Type B pancreatic cell (in vitro differentiated cells): ENCODE measurements at places on chromosomes 7 and 10. TPM values are rescaled to one million over a fixed set of nuclear protein-coding genes. Genes with fewer than 3 reads are reported as not detected.
A peak's percentile ranks its signal among the peaks of the same experiment; 100 is the strongest.

The ARMC3 gene
- 2.0 and 10.4 TPM in 2 replicates for total RNA-seq

DNA sequence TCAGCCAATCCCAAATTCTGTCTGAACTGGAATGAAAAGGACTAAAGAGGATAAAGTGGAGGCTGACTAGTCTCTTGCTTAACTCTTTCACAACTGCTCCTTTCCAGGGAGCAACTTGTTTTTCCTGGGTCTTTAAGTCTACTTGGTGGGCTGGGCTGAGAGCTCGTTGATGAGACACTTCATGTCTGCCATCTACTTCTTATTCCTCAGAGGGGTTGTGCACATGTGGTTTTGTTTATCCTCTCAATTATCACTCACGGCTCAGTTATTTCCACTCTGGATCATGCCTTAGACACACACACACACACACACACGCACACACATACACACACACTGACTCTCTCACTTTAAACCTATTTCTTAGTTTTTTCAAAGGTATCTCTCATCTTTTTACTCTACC lies 298.6 kb upstream of the MTPN start:
- H3K27me3 ChIP-seq: no peaks in the 10 kb centered on the region
- peaks cover 24% of the 10 kb centered on the region for H3K4me1 ChIP-seq
- no peak overlapping the region for H3K4me3 ChIP-seq

GRCh38 chr7:90982228-90982627 lies 282.0 kb upstream of the FZD1 start:
- no peaks in the 10 kb centered on the region for H3K27me3 ChIP-seq
- DNase-seq: no peak
- H3K27ac ChIP-seq: no peak overlapping the region
- H3K4me1 ChIP-seq: no peaks in the 10 kb centered on the region
- peaks cover 29% of the 10 kb centered on the region for H3K36me3 ChIP-seq
- no peak overlapping the region for H3K4me3 ChIP-seq

The NUTM2E gene
- total RNA-seq: 0.86 and 1.7 TPM in 2 replicates

DNA sequence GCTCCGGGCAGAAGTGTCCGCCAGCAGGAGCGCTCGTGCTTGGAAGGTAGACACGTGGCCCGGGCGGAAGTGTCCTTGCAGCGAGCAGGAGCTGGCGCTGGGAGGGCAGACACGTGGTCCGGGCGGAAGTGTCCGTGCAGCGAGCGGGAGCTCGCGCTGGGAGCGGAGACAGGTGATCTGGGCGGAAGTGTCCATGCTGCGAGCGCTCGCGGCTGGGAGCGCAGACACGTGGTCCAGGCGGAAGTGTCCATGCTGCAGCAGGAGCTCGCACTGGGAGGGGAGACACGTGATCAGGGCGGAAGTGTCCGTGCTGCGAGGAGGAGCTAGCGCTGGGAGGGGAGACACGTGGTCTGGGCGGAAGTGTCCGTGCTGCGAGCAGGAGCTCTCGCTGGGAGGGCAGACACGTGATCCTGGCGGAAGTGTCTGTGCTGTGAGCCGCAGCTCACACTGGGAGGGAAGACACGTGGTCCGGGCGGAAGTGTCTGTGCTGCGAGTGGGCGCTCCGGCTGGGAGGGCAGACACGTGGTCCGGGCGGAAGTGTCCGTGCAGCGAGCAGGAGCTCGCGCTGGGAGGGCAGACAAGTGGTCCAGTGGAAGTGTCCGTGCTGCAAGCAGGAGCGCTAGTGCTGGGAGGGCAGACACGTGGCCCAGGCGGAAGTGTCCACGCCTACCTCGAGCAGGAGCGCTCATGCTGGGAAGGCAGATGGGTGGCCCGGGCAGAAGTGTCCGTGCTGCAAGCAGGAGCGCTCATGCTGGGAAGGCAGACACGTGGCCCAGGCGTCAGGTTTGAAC lies 41.1 kb upstream of the PRKAR1B start:
- no peaks in the 10 kb centered on the region for H3K27me3 ChIP-seq
- H3K4me3 ChIP-seq: no peak overlapping the region
- H3K36me3 ChIP-seq: peaks cover 25% of the 10 kb centered on the region
- no peak for DNase-seq
- peak overlapping the region; percentile 34 for H3K27ac ChIP-seq

The LIPJ gene
- 0.12 and 0.29 TPM in 2 replicates for total RNA-seq

GRCh38 chr10:78553792-78554191 lies 515.0 kb upstream of the ZMIZ1 start:
- H3K27ac ChIP-seq: no peak overlapping the region
- H3K4me3 ChIP-seq: no peak overlapping the region
- no peak for DNase-seq
- peaks cover 4% of the 10 kb centered on the region for H3K27me3 ChIP-seq

The PNLIPRP1 gene
- not detected in 2 replicates for total RNA-seq

- H3K4me3 ChIP-seq: peak overlapping the region; percentile 17
- H3K36me3 ChIP-seq: no peaks in the 10 kb centered on the region
- peak overlapping the region; percentile 17 for H3K27ac ChIP-seq
- H3K4me1 ChIP-seq: peaks cover 8% of the 10 kb centered on the region
- no peaks in the 10 kb centered on the region for H3K27me3 ChIP-seq
Measured at GRCh38 chr7:32670110-32671025, 175.1 kb downstream of the AVL9 start.

DNA sequence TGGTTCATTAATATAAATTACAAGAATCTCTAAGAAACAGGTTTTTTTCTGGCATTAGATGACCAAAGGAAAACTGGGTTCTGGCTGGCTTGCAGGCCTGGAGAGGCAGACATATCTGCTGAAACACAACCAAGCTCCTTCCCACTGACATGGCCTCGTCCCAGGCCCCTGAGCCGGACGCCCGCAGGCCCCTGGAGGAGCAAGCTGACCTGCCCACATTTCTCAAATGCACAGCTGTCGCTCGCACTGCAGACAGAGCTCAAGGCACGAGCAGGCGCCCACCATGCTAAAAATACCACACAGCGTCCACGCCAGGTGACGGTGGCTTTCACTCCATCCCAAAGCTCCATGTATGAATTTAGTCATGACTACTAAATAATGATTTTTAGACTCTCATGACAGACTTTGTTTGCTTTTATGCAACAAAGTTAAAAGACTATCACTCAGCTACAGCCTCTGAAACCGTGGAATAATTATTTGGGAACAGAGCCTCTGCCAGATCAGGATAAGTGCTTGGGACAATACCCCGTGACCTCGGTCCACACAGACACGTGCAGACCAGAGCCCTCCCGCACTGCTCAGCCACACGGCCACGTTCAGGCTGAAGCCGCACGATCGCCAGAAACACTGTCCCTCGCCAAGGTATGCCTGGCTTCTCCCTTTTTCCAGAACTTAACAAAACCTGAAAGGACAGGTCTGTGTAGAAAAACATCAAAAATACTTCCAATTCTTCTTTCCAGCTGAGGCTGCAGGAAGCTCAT lies 71.1 kb downstream of the DIP2C start:
- peaks cover 10% of the 10 kb centered on the region for H3K36me3 ChIP-seq
- DNase-seq: no peak
- H3K4me3 ChIP-seq: no peak overlapping the region
- peaks cover 74% of the 10 kb centered on the region for H3K4me1 ChIP-seq
- H3K27me3 ChIP-seq: no peaks in the 10 kb centered on the region

DNA sequence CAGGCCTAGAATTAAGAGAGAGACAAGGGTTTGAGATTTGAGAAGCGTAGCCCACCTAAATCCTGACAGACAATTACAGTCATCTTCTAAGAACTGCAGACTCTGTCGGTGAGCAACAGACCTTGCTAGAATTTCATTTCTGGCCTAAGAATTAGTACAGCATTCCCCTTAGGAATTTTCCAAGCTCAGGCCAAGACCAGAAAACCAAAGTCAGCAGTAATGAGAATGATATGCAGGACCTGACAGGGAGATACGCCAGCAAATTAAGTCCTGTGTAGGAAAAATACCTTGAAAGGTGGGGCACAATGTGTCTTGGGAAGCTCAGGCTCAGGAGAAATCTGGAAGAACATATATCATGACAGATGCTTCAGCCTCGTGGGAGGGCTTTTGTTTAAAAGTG lies 52.7 kb upstream of the HERPUD2 start:
- H3K36me3 ChIP-seq: no peaks in the 10 kb centered on the region
- peaks cover 4% of the 10 kb centered on the region for H3K4me1 ChIP-seq
- no peak overlapping the region for H3K27ac ChIP-seq
- H3K27me3 ChIP-seq: no peaks in the 10 kb centered on the region
- H3K4me3 ChIP-seq: no peak overlapping the region
- DNase-seq: no peak
